ENCODE measurements at places on chromosomes 6 and 20.
A peak's percentile ranks its signal among the peaks of the same experiment; 100 is the strongest.

DNA sequence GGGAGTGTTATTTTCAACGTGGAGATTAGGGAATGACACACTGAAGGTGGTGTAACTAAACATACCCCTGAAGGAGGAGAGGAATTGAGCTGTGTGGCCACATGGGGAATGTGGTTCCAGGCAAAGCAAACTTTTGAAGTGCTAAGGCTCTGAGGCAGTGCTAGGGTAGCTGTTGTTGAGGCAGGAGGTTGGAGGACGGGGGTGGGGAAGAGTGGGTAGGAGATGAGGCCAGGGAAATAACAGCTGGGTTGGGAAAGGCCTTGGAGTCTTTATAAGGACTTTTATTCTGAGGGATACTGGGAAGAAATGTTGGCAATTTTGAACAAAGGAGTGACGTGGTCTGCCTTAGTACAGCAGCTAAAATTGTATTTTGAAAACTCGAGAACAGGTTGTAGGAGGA lies 13.0 kb downstream of the RPRD1B start:
- DNase-seq, result no peak

GRCh38 chr20:8981482-8981881 lies 87.4 kb upstream of the PLCB4 start:
- no peak for DNase-seq

- no peak for DNase-seq
Observed at GRCh38 chr20:41510224-41510623, 108.0 kb downstream of the CHD6 start.

DNA sequence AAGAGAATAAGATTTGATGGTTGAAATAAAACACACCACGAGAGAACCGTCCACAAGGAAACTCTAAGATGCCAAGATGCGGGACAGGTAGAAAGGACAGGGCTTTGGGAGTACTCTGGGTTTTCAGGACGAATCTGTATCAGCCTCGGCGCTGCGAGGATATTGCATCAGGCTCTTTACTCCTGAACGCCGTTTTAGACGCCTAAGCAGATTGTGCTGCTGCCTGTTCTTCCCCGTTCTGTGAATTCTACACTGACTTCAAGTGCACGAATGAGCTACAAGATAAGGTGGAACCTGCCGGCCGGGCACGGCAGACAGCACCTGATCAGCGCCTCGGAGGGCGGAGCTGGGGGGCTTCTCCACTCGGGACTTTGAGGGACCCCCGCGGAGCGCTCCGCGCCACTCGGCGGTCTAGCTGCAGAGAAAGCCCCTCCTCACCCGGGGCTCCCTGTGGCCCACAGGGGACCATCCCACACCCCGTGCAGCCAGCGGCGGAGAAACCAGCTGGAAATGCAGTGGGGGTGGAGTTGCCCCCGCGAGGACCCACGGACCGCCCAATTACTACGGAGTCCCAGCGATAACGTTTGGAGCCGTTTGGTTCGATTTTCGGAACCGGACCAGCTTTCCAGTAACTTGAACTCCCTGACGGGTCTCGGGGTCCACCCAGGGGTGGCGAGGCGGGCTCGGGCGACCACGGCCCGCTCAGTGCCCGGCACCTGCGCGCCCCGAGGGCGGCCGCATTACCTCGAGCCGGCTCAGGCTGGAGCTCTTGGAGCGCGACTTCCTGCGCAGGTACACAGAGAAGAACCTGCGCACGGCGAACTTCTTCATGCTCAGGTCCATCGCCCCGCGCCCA lies 646 bp downstream of the RPS6KA2 start:
- peak; percentile 11 for DNase-seq

DNA sequence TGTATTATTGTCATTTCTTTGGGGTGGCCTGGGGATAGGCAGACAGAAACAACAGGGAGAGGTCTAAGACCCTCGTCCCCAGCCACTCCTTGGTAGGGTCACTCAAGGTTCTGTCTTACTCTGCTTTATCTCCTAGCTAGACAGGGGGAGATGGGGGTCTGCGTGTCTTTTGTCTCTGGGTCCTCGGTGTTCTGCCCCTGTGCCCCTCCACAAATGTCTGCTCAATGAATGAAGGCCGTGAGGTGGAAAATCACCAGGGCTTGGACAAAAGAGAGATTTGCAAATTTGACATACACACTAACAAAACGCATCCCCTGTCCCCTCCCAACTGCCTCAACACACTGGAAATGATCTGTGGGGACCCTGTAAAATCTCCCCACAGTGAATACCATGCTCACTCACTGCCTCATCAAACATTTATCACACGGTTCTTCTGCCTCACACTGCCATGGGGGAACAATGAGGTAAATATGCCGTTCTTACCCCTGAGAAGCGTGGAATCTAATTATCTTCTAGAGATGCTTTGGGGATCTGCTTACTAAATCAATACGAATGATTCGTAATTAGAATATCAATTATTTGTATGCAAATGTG lies 13.2 kb upstream of the VAPB start:
- no peak for DNase-seq

DNA sequence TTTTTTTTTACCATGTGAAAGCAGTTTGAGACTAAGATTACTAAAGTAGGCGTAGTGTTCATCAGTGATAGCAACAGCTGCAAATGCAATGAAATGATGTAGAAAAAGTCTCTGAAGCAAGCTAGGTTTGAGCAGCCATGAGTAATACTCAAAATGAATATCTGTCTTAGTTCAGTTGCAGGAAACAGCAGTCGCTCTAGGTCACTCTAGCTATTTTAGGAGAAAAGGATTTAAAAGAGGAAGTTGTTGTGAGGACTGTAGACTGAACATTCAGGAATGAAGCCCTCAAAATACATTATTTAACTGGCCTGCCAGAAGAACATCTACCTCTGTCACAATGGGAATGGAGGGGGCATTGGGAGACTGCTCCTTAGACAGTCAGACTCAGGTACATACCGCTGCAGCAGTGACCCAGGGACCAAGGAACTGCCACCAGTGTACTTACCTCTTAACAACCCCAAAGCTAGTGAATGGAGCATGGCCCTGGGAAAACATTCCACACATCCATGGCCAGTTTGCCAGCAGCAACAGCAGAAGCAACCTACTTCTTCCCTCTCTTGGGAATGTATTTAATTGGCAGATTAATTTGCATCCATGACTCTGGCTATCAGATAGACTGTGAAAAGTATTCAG lies 243.0 kb upstream of the KHDRBS2 start:
- DNase-seq, result no peak

GRCh38 chr6:37134396-37135191 lies 35.4 kb upstream of the PIM1 start:
- DNase-seq, result no peak

- no peak for DNase-seq
Observed at GRCh38 chr20:21941941-21942805, 236.7 kb downstream of the PAX1 start.

- DNase-seq, result no peak
Observed at GRCh38 chr6:129516787-129517186, 193.2 kb downstream of the ARHGAP18 start.

- no peak for DNase-seq
Observed at GRCh38 chr6:46293641-46294316, 123.0 kb upstream of the ENPP5 start.

GRCh38 chr20:63310265-63310991 lies 17.4 kb downstream of the COL20A1 start:
- no peak for DNase-seq

DNA sequence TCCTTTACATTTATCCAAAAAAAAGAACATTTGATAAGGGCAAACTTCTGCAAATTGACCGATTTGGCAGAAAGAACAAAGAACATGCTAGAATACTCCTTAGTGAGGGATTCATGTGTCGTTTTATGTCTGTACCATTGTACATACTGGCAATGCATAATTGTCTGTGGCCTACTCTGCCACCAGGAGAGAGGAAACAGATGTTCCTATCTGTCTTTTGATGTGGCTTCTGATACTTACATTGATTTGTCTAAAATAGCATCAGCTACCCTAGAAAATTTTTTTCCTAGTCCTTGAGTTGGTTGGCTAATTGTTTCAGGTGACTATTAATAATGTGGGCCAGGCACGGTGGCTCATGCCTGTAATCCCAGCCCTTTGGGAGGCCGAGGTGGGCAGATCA lies 654.1 kb downstream of the KIF16B start:
- DNase-seq, result no peak

GRCh38 chr20:22572023-22572422 lies 12.3 kb downstream of the FOXA2 start:
- DNase-seq, result no peak

GRCh38 chr20:63562461-63563224 lies 8.7 kb downstream of the FNDC11 start:
- no peak for DNase-seq

GRCh38 chr20:58131151-58131550 lies 97.3 kb downstream of the ANKRD60 start:
- DNase-seq, result no peak

GRCh38 chr6:146961831-146962230 lies 242.4 kb upstream of the STXBP5 start:
- DNase-seq, result no peak

DNA sequence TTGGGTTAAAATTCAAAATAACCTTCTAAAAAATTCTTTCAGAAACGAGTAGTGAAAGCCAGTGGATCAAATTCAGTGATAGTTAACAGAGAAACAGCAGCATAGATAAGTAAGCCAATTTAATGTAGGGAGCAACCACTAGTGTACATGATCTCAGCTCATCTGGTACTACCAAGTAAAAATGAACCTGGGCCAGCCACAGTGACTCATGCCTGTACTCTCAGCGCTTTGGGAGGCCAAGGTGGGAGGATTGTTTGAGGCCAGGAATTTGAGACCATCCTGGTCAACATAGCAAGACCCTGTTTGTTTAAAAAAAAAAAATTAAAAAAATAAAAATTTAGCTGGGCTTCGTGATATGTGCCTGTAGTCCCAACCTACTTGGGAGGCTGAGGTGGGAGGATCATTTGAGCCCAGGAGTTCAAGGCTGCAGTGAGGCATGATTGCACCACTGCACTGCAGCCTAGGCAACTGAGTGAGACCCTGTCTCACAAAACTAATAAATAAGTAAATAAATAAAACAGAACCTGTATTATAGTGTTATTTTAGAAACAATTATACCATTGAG lies 32.4 kb downstream of the CBFA2T2 start:
- no peak for DNase-seq

GRCh38 chr20:63518946-63519667 lies 1.5 kb upstream of the PPDPF start:
- DNase-seq, result no peak

- DNase-seq, result no peak
Observed at GRCh38 chr6:135798751-135799515, 52.6 kb upstream of the PDE7B start.

- DNase-seq, result no peak
Observed at GRCh38 chr6:134549854-134550253, 231.9 kb upstream of the SGK1 start.

All from stimulated activated CD8-positive, alpha-beta memory T cell treated with anti-CD3 and anti-CD28 coated beads, Interleukin-4, amount 100 ng/mL, for 24 hours (primary cell).